Activated CD4-positive, CD25-positive, alpha-beta regulatory T cell treated with anti-CD3 and anti-CD28 coated beads, Interleukin-2, amount 50 U/mL, for 24 hours (primary cell): ENCODE measurements at places on chromosomes 12 and 14.

- ATAC-seq = no peak
Measured at GRCh38 chr12:57210926-57211692, 5.5 kb upstream of the NXPH4 start.

DNA sequence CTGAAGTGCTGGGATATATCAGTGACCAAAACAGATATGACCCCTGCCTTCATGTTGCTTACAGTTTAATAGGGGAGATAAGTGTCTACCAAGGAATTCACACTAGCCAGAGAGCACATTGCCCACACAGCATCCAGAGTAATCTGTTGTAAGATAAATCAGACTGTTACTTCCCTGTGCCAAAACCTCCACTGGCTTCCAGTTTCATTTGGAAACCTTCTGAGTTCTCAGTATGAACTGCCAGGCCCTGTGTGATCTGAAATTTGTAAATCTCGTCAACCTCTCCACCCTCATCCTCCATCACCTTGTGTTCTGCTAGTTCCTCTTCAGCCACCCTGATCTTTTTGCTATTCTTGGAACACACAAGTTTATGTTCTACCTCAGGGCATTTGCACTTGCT lies 154.7 kb downstream of the ETV6 start:
- ATAC-seq = no peak

DNA sequence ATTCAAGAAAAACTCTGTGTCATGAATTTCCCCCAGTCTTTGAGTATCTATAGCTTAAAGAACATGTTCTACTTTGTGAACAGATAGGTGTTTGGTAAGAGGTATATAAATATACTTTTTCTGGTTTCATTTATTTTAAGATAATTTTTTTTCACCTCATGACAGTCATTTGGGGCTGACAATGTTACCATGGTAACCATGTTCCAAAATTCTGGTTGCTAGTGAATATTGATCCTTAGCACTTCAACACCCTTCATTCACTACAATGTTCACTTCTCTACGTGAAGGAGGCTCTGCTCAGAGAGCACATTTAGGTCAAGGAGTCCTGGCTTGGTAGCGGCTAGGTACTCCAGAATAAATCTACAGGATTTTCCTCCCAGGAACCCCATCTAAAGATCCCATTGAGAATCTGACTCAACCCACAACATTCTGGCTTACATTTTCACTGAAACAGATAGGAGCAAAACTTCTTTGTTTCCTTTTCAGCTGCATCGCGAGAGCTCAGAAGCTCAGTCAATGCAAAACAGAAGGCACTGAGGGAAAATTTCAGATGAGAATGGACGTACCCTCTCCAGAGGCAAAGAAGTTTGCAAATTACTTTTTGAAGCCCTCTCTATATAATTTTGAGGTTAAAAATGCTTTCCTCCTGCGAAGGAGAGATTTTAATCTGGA lies 93.6 kb downstream of the ARF6 start:
- no peak for ATAC-seq

DNA sequence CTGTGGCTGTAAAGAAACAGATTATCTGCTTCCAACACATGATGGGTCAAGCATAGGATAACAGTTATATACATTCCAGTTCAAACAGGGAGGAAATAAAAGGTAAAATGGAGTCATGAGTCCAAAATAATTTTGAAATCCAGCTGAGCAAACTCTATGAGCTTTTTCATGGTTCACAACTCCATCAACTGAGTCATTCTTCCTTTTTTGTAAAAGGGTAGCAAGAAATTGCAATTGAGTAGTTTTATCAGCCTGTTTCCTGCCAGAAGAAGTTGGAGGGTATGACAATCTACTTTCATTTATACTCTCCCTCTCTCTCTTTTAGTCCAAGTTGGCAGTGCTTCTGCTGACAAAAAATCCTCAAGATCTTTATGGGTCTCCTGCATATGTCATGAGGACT lies 95.6 kb downstream of the CPNE8 start:
- no peak for ATAC-seq

GRCh38 chr12:128047266-128048060 lies 219.5 kb upstream of the TMEM132C start:
- peak; percentile 4 for ATAC-seq

DNA sequence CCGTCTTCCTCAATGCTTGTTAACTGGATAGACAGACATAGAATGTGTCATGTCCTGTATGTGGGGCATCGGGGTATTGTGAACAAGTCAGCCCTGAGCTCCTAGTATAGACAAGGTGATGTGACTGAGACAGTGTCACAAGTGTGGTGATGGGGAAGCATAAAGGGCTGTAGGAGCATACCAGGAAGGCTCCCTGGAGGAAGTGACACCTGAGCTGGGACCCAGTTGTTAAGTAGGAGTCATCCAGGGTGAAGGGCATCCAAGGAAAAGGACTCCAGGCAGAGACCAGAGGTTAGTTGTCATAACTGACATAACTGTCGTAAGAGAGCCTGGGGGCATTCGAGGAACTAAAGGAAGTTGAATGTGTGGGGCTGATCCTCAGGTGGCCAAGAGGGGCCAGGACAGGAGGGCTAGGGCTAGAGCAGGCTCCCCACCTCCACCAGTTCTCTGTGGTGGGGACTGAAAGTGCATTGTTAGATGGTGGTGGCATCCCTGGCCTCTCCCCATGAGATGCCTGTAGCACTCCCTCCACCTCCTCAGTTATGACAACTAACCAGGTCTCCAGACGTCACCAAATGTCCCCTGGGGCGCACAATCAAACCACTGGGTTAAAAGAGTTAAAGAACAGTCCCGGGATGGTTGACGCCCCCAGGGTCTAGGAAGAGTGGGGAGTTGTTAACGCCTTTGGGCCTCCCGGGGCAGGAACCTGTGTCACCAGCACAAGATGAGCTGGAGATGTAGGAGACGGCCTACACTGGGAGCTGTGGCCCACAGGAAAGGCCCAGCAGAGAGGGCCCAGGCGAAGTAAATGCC lies 2.4 kb downstream of the FICD start:
- no peak for ATAC-seq

- peak; percentile 59 for ATAC-seq
Measured at GRCh38 chr12:122336015-122336946, 70.0 kb upstream of the VPS33A start.

- ATAC-seq = no peak
Measured at GRCh38 chr14:39425947-39426346, 6.3 kb downstream of the FBXO33 start.

- no peak for ATAC-seq
Measured at GRCh38 chr12:1530592-1531152, 63.7 kb downstream of the FBXL14 start.

DNA sequence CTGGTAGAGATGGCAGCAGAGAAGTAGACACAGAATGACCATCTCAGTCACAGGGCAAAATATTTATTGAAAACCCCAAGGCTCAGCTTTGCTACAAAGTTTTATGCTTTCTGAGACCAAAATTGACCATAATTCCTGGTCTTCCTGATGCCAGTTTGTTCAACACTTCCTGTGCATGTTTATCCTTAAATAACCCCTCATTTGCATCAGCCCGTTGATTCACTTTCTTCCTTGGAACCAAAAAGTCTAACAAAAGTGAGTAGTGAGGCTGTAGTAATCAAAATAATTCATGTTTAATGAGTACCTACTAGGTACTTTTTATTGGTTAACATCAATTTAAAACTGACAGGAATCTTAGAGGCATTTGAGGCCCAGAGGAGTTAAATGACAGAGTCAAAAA lies 51.7 kb downstream of the TRHDE start:
- ATAC-seq = no peak

GRCh38 chr14:35416108-35416750 lies 11.7 kb upstream of the NFKBIA start:
- ATAC-seq = peak; percentile 46

- ATAC-seq = no peak
Measured at GRCh38 chr12:127290251-127290650, 976.7 kb upstream of the TMEM132C start.

- ATAC-seq = no peak
Measured at GRCh38 chr14:65357113-65357512, 55.4 kb upstream of the FUT8 start.

- no peak for ATAC-seq
Measured at GRCh38 chr12:114958538-114958937, 274.6 kb upstream of the TBX3 start.

DNA sequence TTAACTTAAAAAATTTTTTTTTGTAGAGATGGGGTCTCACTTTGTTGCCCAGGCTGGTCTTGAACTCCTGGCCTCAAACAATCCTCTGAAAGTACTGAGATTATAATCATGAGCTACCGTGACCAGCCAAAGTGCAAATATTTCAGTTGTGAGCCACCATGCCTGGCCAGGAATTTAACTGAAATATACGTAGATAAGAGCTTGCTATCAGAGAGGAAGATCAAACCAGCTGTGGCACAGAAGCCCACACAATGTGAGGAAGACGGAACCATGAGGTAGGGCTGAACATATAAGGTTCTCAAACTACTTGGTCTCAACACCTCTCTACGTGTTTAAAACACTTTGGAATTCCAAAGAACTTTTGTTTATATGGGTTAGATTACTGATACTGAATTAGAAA lies 29.1 kb downstream of the ATG14 start:
- ATAC-seq = no peak

DNA sequence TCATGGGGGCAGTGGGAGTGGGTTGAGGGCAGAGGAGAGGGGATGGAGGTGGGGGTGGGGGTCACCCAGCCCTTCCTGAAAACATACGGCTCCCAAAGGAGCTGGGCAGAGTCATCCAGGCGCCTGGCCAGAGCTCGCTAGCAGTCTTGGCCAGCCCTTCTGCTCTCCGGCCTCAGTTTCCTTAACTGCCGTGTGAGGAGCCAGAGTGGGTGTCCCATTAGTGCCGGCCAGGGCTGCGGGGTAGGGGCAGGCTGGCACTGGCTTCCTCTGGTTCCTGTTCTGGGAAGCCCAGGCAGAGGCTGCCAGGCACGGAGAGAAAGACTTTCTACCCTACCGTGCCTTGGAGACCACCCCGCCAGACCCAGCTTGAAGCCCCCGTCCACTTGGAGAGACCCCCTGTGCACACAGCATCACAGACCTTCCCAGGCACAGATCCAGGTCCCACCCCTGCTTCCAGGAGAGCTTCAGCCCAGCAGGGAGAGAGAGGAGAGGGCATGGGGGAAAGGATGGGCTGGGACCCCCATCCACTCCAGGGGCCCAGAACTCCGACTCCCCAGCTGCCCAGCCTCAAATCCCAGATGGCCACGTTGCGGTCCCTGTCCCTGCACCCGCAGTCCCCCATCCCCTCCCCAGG lies 93.3 kb downstream of the RFLNA start:
- ATAC-seq = no peak

GRCh38 chr12:74751441-74751840 lies 213.8 kb downstream of the ATXN7L3B start:
- no peak for ATAC-seq

- ATAC-seq = no peak
Measured at GRCh38 chr12:68340404-68341270, 8.5 kb upstream of the MDM1 start.

DNA sequence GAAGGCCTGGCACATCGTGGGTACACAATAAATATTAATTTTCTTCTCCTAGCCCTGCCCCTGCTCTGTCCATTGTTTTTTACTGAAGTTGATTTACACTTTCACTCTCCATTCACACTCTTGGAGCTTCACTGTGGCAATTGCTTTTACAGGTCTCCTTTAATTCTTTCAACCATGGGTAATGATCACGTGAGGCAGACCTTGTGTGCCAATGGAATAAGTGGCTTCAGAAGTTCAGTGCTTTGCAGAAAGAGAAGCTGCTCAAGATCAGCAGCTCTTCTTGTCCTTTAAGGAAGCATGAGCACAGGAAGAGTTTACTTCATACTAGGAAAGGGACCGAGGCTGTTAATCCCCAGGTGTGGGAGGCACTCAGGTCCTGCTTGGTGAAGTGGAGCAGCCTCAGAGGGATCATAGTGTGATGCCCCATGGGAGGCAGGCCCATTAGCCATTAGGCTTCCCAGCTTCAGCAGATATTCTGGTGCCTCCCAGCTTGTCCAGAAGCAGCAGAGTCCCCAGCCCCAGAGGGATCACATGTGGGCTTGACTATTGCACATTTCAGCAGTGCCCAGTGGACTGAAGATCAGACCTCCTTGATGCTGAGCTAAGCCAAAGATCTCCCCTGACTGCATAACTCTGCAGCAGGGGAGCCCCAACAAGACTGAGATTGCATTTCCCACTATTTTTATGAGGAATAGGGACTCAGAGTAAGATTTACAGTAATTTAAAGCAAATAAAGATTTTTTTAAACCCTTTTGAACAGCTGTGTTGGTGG lies 5.0 kb upstream of the SLC35F4 start:
- no peak for ATAC-seq

- ATAC-seq = no peak
Measured at GRCh38 chr12:47820631-47821345, 1.1 kb upstream of the HDAC7 start.

- ATAC-seq = no peak
Measured at GRCh38 chr14:101010293-101010692, 106.8 kb upstream of the RTL1 start.

- ATAC-seq = peak; percentile 68
Measured at GRCh38 chr12:67077617-67078016, 191.5 kb upstream of the CAND1 start.

- no peak for ATAC-seq
Measured at GRCh38 chr12:128163086-128163485, 103.9 kb upstream of the TMEM132C start.
